ENCODE measurements at places on chromosomes 7 and 10.

- DNase-seq = peak; percentile 24
These were observed 47.9 kb downstream of the PWWP2B start for GRCh38 chr10:132444877-132445351.

- peak; percentile 72 for DNase-seq
These were observed 161.3 kb downstream of the SLIT1 start for GRCh38 chr10:97024168-97025073.

- no peak for DNase-seq
These were observed 17.6 kb downstream of the SUN3 start for GRCh38 chr7:48011323-48011722.

DNA sequence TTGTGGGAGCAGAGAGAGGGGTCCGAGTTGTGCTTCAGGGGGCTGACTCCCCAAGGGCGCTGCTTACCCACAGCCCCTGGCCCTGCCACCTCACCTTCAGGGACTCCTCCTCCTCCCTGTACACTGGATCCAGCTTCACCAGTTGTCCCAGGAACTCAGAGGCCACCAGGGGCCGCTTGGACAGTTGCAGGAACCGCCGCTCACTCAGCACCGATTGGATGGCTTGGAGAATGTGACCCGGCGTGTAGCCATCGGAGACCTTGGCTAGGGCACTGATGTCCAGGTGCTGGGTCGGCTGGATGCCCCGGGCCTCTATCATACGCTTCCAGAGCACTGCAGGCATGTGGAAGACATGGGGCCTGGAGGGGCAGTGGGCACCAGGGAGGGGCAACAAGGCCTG lies 4.5 kb upstream of the ASB10 start:
- no peak for DNase-seq

- no peak for DNase-seq
These were observed 354.2 kb upstream of the TMEM229A start for GRCh38 chr7:124387056-124387455.

- DNase-seq = peak; percentile 72
These were observed 192.9 kb downstream of the EVX1 start for GRCh38 chr7:27435461-27435860.

DNA sequence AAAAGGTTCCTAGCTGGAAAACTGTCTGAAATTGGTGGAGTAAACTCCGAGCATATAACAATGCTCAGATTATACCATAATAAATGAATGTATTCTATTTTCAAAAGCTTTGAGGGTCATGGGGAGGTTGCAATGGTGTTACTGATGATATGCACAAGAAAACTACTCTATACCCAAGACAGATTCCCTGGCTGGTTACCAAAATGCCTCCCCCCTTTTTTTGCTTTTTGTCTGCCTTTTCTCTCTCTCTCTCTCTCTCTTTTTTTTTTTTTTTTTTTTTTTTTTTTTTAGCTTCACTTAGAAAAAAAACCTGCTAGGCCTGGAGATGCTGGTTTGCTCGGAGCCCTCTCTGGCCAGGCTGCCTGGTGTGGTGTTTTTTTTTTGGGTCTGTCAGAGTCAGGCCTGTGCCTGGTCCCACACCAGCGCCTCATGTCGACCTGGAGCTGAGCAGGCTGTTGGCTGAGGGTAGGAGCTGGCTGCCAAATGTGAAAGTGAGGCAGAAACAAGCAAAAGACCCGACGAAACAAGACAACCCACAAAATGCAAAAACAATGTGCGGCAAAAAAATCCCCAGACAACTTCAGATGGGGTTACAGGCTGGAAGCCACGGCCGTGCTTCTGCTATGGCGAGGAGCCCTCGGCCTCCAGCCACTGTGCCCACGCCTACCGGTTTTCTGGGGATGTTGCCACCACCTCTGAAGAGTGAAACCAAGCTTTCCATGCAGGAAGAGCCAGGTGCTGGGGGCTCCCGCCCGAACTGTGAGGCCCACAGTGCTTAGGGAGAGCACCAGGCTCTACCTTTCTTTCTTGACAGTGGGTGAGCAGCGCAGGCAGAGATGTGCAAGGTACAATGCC lies 59.9 kb upstream of the EFCAB10 start:
- no peak for DNase-seq

DNA sequence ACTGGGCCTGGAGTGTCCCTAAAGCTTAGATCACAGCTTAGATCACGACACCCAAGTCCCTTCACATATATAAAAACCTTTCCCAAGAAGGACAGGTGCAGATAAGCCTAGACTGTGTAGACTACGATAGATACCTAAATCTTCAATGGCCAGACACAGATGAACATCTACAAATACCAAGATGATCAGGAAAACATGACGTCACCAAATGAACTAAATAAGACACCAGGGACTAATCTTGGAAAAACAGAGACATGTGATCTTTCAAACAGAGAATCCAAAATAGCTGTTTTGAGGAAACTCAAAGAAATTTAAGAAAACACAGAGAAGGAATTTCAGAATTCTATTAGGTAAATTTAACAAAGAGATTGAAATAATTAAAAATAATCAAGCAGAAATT lies 1082.6 kb upstream of the PHF14 start:
- no peak for DNase-seq

- no peak for DNase-seq
These were observed 1.3 kb downstream of the GJD4 start for GRCh38 chr10:35606430-35606829.

DNA sequence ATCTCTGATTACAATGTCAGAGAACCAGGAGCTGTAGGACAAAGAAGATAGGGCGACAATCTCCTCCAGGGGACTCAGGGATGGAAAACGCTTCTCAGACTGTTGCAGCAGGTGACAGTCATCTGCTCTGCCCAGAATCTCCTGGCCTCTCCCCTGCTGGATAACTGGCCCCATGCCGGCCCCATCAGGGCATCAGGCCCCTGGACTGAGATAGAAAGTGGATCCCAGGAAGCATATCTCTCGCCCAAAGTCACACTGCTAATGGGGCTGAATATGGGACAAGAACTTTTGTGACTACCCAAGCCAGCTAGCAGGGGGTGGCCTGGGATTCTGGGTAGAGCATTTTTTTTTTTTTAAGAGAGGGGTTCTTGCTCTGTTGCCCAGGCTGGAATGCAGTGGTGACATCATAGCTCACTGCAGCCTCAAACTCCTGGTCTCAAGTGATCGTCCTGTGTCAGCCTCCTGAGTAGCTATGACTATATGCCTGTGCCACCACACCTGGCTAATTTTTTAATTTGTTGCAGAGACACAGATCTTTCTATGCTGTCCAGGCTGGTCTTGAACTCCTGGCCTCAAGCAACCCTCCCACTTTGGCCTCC lies 20.5 kb upstream of the MLXIPL start:
- DNase-seq = no peak

DNA sequence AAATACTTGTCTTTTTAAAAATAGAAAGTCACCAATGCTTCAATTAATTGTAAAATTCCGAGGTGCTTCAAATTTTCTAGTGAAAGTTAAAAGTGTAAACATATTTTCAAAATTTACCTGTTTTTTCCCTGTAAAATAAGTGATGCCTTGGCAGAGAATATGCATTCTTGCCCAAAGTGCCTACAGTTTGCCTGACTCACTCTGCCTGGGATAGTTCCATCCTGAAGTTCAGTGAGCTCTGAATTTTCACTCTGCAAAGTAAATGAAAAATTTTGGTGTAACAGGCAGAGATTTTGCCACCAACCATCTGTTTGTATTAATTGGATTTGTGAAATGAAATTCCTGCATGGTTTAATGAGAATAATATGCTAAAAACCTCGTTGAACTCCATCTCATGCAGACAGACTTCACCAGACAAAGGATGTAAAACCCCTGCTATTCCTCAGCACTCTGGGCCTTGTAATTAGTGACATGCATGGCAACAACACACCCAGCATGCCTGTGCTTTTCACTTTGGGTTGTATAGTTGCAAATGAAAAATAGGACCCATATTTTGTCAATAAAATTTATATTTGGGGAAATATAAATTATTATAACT lies 117.4 kb upstream of the GNAI1 start:
- no peak for DNase-seq

GRCh38 chr7:30738026-30738915 lies 13.7 kb upstream of the INMT start:
- no peak for DNase-seq

Data from HT1080 (cell line).